ENCODE measurements at places on chromosomes 7 and 10.

DNA sequence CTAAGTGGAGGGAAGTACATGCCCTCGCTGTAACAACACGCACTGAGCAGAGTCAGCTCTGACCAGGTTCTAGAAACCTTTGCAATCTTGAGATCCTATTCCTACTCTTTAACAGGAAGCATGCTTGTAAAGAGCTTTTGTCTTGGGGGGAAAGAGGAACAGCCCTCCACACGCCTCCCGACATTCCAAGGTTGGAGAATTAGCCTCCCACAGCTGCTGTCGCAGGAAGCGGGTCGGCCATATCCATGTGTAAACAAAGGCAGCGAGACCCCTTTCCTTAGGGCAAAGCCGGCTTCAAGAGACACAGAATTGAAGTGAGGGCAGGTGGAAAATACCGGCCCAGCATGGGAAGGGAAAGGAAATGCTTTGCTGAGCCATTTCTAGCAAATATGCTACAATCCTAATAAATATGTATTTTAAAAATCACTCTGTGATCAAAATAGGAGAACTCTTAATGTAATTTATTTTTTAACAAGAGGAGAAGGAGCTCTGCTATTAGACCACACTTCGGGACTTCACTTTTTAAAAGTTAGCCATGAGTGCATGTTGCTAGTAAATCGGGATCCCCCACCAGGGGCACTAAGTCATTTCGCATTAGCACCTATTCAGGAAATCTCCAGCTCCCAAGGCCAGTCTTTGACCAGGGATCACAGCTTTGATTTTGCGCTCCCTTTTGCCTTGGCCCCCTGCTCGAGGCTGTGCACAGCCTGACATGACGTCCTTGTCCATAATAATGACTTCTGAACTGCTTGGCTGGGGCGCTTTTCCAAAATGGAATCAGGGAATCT, 55.9 kb downstream of the FAM204A start:
- DNase-seq = no peak

DNA sequence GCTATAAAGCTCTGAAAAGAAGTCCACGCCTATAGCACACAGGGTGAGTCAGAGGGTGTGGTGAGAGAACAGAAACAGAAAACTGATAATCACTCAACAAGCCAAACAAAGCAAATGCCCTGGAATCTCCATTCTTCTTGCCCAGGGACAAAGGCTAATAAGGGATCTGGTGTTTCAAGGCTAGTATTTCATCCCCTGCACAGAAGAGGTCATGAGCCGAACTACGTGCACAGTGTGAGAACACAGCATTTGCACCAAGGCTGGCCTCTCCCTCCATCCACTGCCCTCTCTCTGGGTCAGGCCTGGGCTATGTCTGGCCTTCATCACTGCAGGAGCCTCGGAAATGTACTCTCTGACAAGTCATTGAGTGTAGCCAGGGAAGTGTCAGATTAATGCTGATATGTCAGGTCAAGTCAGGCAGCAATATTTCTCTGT, 42.7 kb downstream of the PRR15 start:
- no peak for DNase-seq

DNA sequence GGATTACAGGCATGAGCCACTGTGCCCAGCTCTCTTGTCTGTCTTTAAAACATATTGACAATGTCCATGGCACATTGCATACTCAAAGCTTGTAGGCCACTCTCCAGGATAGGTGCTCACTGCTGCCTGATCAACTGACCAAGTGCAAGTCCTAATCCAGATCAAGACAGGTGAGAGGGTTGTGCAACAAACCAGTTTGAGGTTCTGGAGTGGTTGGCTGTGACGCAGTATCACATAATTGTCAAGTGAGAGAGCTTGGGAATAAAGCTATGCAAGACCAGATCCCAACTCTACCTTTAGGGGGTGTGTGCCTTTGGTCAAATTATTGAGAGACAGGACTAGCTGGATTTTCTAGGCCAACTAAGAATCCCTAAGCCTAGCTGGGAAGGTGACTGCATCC, 43.0 kb upstream of the OPN4 start:
- DNase-seq = no peak

- no peak for DNase-seq
Observed at GRCh38 chr10:120342115-120342714, 114.8 kb upstream of the PLPP4 start.

DNA sequence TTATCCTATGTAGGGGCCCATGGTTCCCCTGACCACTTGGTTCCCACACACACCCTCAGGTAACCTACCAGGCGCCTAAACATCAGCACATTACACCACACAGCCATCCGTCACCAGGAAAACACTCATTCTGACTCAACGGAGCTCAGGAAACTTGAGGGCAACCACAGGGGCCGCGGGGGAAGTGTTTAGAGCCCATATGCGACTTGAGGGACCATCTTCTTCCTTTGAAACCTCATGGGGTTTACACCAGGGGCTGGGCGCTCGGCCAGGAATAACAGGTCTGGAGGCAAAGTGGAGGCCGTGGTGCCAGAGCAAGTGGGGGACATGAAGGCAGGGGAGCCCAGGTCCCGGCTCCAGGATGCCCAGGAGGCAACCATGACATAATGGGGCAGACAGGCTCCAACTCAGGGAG, 1.5 kb downstream of the STX1A start:
- DNase-seq = peak; percentile 74

GRCh38 chr10:78996792-78997129, 72.0 kb upstream of the ZMIZ1 start:
- DNase-seq = no peak

DNA sequence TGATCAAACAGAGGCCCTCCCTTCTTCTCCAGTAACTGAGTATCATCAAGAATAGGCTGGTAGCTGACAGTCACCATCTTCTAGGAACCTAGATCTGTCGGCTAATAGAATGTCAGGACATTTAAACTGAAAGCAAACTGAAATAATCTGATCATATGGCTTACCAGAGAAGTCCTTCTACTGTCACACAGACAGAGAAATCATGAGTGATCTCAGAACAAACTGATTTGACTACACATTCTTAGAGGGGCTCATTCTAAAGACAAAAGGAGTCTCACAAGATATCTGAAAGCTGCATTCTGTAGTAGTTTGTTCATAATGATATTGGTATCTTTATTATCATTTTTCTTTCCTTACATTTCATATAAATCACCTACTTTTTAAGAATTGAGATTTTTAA, 130.9 kb upstream of the ADCY1 start:
- no peak for DNase-seq

DNA sequence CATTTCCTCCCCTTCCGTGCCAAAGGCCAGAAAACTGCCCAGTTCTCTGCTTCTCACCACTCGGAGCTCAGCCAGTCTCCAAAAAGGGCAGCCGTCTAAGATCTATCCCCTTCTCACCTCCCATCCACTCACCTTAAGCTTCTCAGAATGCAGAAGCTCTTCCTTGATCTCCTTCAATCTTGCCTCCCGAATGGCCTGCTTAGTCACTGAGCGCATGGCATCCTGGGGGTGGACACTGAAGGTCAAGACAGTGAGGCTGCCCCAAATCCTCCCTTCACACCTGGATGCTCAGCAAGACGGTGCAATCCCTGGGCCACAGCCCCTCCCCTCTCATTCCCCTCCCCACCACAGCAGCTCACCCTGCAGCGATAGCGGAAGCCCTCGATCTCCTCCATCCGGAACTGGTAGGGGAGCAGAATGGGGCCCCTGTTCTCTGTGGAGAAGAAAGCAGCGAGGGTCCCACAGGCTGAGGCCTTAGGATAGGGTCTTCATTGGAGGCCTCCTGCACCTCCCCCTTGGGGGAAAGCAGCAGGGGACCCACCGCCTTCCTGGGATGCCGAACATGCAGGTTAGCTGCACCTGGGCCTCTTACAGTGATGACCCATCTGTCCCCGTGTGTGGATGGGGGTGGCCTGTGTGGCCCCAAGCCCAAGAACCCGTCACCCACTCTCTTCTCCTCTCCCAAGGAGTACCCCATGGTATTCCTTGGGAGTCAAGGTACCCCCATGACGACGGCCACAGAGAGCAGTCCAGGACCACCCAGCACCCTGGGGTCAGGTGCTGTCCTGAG, 4.7 kb downstream of the DDX56 start:
- DNase-seq = no peak

DNA sequence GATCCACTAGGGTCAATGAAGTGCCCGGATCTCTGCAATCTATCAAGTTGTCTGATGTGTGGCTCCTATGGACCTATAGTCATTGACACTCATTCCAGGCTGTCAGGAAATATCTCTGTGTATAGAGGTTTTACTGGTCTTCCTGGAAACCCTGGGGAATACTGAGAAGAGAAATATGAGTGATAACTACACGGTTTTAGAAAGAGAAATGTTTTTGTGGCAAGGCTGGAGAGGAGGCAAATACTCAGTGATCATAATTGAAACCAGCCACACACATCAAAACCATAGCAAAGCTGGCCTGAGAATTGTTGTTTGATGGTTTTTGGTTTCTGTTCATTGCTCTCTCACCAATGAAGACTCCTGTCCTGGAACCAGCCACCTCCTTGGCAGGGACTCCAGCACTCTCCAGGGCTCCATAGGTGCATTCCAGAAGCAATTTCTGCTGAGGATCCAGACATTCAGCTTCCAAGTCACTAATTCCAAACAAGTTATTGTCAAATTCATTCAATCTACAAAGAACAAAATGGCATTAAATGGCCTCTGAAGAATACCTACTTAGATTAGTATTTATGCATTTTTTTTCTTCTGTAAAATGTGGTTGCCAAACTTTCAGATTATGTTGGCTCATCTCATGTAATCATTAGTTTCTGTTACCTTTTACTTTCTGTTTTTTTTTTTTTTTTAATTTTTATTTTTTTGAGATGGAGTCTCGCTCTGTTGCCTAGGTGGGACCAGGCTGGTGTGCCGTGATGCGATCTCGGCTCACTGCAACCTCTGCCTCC, 108.6 kb upstream of the ABI1 start:
- no peak for DNase-seq

All from stimulated activated CD8-positive, alpha-beta memory T cell treated with anti-CD3 and anti-CD28 coated beads, Interleukin-15, amount 100 ng/mL, for 48 hours (primary cell).